ENCODE measurements at places on chromosomes 2 and 18.

DNA sequence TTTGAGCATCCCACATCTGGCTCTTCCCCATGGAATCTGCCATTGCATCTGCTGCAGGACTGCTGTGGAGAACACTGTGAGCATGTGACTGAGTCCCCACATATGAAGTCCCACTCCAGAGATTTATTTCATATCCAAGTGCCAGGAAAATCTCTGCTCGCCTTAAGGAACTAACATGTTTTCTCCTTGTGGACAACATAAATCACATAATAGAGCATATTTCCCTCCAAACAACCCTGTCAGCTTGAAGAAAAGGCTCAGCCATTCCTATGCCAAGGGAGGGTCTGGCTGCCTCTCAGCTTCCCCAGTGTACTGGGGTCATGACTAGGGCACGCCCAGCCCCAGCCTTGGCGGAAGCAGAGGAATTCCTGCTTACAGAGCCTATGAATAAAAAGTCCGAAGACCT is 193.7 kb downstream of the DNER start:
- no peak for DNase-seq

GRCh38 chr2:175976391-175977157 is 25.5 kb downstream of the LNPK start:
- DNase-seq = no peak

DNA sequence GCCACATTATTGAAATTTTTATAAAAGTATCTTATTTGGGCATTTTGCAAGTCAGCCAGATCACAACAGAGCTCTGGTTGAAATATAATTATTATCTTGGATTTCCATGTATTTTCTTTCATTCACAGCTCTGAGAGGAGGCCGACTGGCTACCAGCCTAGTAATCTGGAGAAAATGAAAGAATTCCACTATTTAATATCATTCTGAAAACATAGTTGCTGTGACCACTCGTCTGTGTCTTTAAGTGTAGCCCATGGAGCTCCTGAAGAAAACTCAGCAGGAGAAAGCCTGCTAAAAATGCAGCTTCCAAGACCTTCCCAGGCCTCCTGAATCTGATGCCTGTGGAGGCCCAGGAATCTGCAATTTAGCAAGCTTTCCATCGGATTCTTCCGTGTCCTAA is 114.7 kb downstream of the SH3BP4 start:
- DNase-seq = no peak

- DNase-seq = no peak
Measured at GRCh38 chr18:55433648-55434047, 154.3 kb downstream of the TCF4 start.

DNA sequence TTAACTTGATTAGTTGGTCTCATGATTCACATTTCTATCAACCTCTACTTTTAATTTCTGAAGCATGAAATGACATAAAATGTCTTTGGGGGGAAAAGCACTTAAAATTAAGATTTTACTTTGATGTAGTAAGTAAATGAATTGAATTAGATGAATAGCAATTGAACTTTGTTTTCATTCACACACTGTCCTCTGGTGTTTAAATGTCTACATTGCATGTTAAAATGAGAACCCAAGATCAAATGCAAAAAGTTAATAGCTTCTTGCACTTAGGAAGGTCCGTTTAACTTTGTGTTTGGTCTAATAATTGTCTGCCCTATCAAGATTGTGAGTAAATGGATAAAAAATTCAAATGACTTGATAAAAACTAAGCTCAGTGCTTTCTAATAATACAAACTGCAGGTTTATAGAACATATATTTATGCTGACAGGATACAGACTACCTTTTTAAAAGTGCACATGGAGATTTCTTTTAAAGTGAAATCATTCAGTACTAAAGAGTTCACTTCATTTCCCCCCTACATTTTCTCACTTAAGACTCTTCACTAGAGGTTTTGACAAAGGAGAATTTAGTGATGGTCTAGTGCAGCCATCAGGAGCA is 156.2 kb upstream of the NABP1 start:
- DNase-seq = peak; percentile 21

- no peak for DNase-seq
Measured at GRCh38 chr2:166410828-166411472, 35.2 kb upstream of the SCN9A start.

DNA sequence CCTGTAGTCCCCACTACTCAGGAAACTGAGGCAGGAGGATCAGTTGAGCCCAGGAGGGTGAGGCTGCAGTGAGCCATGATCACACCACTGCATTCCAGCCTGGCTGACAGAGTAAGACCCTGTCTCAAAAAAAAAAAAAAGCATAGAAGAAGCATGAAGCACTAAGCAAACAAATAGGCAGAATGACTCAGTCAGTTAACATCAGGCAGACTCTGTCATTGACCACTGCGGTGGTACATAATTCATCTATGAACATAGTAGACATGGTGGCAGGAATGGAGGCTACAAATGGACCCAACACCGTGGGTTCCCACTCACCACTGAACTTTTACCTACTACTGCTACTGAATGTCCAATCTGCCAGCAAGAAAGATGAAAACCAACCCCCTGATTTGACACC is 7.6 kb upstream of the ASXL2 start:
- peak; percentile 70 for DNase-seq

- no peak for DNase-seq
Measured at GRCh38 chr2:231378026-231378722, 17.3 kb upstream of the B3GNT7 start.

GRCh38 chr2:61220768-61221167 is 58.8 kb downstream of the C2orf74 start:
- DNase-seq = peak; percentile 28

DNA sequence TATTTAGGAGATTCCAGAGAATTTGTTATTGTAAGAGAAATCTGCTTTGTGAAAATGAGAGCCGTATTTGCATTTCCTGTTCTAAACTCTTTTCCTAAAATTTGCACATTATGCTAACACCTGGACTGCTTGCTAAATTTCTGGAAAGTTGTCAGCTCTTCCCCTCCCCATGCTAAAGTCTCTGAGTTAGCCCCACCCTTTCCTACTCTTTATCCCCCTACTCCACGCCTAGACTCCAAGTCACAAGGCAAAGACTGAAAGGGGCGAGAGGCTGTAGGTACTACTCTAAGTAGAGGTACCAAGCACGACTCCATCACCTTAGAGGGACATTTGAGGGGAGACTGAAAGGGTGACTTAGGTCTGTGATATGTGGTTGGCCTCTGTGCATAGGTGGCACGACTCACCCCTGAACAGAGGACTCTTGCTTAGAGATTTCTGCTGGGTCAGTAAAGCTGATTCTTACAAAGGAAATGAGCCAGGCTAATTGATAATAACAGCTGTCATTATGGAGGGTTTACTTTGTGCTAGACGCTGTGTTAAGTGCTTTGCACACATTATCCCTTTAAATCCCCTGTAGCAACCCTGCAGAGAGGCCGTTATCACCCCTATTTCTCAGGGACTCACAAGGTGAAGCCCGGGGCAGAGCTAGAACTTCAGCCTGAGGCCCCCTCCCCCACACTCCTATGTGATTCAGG is 373.5 kb downstream of the EN1 start:
- no peak for DNase-seq

GRCh38 chr18:68766433-68766832 is 31.4 kb upstream of the CCDC102B start:
- DNase-seq = no peak

DNA sequence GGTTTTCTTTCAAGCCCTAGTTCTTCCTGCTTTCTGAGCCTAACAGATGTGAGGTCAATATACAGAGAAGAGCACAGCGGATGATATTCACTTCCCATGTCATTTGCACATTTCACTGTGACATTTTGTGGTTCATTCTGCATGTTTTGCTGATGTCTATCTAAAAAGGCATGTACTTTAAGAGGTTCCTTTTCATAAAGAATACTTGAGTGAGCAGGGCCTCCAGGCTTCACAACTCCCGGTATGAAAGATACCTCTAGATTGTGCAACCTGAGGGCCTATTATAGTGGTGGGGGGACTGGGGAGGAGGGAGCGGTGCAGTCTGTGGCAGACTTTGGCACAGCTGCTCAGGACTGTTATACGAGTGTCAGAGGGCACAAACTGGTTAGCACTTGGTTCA is 54.6 kb downstream of the CPO start:
- DNase-seq = no peak

DNA sequence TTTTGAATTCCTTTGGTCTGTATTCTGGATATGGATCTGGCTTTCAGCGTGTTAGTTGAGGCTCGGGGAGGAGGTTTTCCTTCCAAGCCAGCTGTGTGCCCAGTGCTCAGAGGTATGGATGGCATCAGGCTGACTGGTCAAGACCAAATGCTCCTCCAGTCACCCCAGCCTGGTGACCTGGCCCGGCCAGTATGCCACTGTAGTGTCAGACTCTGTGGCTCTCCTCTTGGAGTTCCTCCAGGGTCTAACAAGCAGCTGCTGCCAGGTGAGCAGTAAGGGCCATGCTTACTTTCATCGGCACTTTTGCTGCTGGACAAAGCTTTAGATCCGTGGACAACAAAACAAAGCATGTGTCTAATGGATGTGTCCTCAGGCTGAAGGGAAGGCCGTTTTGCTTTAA is 44.1 kb downstream of the CABLES1 start:
- no peak for DNase-seq

DNA sequence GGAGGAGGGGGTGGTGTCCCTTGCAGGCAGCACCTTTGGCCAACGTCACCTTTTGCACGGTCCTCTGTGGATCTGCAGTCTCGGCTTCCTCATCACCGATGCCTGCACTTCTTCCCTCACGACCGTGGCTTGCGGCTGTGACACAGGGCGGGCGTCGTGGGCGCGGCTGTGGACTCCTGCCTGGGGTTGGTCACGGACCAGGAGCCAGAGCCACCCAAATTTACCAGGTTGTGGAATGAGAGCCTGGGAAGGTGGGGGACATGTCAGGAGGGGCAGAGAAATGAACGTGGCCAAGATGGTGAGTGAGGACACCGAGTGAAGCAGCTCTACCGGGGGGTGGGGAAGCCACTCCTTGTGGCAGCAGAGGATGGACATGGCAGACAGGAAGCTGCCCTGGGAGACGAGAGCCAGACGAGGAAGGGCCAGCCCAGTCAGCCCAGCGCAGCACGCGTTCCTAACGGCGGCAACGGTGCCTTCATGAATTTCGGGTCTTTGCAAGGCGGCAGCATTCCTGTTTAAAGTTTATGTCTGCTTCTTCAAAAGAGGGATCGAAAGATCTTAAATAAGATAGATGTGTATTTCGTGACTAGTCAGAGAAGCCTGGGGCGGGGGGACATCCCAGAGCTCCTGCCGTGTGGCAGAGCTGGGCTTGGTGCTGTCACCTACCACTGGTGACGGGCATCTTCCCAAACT is 84.2 kb downstream of the LRRFIP1 start:
- DNase-seq = no peak

GRCh38 chr18:5197032-5197434 is at the start of gene AKAIN1:
AKAIN1 (minus strand) TSS chr18:5197257; CDS start chr18:5197053, 204 bp downstream.
- peak; percentile 8 for DNase-seq

DNA sequence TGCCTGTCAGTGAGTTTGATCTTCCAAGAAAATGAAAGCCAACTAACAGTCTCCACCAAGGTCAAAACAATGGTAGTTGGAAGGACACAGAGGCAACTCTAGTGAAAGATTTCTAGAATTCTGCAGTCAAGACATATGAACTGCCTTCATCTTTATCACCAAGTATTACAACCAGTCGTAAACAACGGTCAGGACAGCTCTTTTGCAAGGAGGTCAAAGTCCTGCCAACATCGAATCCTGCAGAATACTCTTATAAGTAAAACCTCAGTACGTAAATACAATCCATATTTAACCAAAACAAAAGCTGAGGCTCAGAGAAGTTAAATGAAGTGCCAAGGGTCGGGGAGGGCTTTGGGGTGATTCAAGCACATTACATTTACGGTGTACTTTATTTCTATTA is 3.1 kb downstream of the FEZ2 start:
- no peak for DNase-seq

- DNase-seq = no peak
Measured at GRCh38 chr2:42031281-42032223, 16.3 kb upstream of the PKDCC start.

- no peak for DNase-seq
Measured at GRCh38 chr2:57370882-57371585, 675.6 kb upstream of the VRK2 start.

DNA sequence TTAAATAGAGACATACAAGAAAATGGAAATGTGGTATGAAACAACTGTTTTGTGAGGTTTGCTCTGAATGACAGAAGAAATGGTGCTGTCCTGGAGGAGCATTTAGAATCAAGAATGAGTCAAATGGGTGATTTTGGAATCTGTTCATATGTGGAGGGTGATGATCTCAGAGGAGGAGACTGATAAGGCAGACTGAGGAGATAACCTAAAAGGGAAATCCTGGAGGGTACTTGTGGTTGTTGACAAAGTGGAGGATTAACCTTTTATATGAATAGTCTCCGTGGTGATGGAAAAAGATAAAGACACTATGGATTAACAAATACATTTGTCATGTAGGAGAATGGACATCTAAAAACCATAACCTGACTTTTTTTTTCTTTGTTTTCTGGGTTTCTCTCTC is 74.1 kb downstream of the MMADHC start:
- DNase-seq = no peak

- no peak for DNase-seq
Measured at GRCh38 chr2:126269911-126270310, 386.0 kb upstream of the GYPC start.

- no peak for DNase-seq
Measured at GRCh38 chr2:20225294-20226151, 593 bp upstream of the SDC1 start.

DNA sequence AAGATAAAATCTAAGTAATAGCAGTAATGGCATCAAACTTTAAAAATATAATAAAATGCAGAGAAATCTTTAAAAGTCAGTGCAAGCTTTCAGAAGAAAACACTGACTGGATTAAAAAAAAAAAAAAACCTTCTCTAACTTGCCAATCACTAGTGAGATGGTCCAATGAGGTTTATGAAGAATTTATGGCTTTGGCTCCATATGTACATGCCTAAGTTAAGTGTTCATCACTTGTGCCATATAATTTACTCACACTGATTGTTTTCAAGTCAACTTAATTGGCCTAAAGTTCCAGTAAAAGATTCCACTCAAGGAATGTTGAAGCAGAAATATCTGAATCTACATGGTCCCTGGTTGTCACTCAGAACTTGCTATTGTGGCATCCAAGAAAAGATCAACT is 40.7 kb upstream of the RAB27B start:
- DNase-seq = no peak

DNA sequence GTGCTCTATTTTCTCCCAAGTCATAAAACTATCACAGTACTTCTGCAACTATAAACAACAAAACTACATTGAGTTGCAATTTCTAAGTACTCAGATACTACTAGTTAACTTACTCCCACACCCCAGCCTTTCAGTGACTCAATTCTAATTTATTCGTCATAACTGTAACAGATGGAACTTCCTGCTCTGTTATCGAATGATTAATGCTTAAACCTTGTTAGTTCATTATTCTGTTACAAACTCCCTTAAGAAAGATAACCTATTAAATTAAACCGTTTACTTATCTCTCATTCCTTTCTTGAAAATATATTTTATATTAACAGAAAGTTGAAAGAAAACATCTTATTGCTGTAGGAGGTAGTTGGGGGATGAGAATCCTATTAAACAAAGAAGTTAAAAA is 17.0 kb downstream of the TNFAIP6 start:
- DNase-seq = peak; percentile 57

GRCh38 chr2:176931588-176932563 is 280.7 kb upstream of the HNRNPA3 start:
- no peak for DNase-seq

- DNase-seq = no peak
Measured at GRCh38 chr18:35851286-35851970, 121.1 kb upstream of the RMP24 start.

- no peak for DNase-seq
Measured at GRCh38 chr2:19850056-19851050, 51.4 kb downstream of the TTC32 start.

GRCh38 chr18:46239549-46239948 is 135.4 kb downstream of the HAUS1 start:
- no peak for DNase-seq

GRCh38 chr2:240509667-240510512 is 47.9 kb downstream of the ANKMY1 start:
- no peak for DNase-seq

Measured in hepatic stellate cell (primary cell).